ENCODE measurements at places on chromosomes 5 and 9.

DNA sequence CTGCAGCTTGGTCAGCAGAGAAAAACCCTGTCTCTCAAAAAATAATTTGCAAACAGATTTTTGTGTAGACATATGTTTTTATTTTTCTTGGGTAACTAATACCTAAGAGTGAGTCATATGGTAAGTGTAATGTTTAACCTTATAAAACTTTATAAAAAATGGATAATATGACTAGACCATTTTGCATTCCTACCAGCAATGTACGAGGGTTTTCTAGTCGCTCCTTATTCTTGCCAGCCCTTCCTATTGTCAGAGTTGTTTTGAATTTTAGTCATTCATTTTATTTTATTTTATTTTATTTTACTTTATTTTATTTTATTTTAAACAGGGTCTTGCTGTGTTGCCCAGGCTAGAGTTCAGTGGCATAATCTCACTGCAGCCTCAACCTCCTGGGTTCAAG, 37.8 kb downstream of the RABGAP1 start:
- no peak for DNase-seq

GRCh38 chr5:96329289-96329688, 103.8 kb downstream of the PCSK1 start:
- no peak for DNase-seq

- DNase-seq, result no peak
Observed at GRCh38 chr9:102185371-102185770, 446.9 kb upstream of the GRIN3A start.

- DNase-seq, result no peak
Observed at GRCh38 chr5:6248132-6248531, 130.2 kb downstream of the MED10 start.

DNA sequence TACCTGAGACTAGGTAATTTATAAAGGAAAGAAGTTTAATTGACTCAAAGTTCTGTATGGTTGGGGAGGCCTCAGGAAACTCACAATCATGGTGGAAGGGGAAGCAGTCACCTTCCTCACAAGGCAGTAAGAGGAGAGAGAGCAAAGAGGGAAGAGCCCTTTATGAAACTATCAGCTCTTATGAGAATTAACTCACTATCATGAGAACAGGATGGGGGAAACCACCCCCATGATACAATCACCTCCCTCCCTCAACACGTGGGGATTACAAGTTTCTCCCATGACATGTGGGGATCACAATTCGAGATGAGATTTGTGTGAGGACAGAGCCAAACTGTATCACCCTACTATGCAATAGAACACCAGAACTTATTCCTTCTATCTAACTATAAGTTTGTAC, 27.9 kb downstream of the CD274 start:
- DNase-seq, result no peak

DNA sequence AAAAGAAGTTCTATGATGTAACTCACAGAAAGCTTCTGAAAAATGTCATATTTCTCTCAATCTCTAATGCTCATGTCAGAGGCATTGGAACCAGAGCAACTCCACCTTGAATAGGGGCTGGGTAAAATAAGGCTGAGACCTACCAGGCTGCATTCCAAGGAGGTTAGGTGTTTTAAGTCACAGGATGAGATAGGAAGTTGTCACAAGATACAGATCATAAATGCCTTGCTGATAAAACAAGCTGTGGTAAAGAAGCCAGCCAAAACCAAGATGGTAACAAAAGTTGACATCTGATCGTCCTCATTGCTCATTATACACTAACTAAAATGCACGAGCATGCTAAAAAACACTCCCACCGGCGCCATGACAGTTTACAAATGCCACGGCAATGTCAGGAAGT, 411.1 kb upstream of the GRIA1 start:
- no peak for DNase-seq

GRCh38 chr5:175485631-175486030, 7.3 kb downstream of the SFXN1 start:
- DNase-seq, result no peak

GRCh38 chr9:109888695-109889094, 108.7 kb downstream of the PALM2AKAP2 start:
- DNase-seq, result no peak

- no peak for DNase-seq
Observed at GRCh38 chr5:139638090-139638735, 9.9 kb upstream of the CXXC5 start.

DNA sequence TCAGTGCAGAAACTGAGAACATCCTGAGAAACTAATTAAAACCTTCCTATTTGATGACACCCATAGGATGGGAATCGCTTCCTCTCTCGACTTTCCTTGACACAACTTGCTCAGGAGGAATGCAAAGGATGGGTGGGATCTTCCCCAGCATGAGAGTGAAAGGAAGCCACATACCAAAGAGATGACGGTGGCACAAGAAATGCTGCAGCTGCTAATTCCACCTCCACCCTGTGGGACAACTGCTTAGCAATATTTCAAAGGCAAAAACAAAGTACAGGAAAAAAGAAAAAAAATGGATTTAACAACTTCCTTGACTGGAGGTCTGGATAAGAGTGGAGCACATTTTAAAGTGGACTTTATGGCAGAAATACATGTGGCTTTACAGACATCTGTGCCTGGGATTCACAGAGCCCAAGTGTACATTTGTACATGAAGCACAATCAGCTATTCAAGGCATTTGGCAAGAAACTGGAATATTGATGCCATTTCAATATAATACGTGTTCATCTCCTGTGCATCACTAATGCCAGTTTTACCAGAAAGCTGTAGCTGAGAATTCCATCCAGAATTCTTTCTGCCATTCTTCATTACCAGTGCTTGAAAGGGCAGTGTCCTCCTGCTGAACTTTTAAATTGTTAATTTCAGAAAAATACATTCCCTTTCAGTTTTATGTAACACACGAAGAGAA, 359.2 kb upstream of the ACTBL2 start:
- DNase-seq, result no peak

- DNase-seq, result no peak
Observed at GRCh38 chr9:37339923-37340322, 82.6 kb upstream of the GRHPR start.

GRCh38 chr9:123778232-123778902, 151.6 kb downstream of the DENND1A start:
- no peak for DNase-seq

- DNase-seq, result no peak
Observed at GRCh38 chr9:136059851-136060670, 35.0 kb downstream of the NACC2 start.

DNA sequence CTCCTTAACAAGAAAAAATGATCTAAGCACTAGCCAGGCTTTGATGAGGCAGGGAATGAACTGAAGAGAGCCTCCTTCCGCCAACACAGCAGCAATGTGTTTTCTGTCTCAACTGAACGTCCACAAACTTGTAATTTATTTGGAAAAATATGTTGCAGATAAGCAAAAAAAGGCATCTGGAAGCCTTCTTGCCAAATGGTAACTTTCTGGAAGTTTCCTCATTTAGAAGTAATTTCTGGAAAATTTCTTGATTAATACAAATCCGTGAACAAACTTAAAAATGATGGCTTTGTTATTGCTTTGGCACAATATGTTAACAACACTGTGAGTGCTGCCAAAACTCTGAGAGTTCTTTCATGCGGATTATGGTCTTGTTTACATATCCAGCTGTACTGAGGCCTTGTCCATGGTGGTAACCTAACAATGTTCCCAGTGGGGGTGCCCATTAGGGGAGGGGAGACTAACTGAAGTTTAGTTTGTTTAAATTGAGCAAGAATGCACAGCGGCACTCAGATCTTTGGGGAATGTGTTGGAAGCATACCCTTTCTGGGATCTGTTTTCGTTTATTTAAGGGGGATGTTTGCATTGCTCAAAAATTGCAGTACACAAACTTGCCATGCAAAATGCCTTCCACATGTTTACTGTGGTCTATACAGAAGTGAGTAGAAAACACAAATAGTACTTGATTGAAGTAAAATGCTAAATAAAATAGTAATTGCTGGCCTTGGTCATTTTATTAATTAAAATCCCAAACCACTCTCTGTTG, 334.7 kb downstream of the NR2F1-AS1 start:
- no peak for DNase-seq

DNA sequence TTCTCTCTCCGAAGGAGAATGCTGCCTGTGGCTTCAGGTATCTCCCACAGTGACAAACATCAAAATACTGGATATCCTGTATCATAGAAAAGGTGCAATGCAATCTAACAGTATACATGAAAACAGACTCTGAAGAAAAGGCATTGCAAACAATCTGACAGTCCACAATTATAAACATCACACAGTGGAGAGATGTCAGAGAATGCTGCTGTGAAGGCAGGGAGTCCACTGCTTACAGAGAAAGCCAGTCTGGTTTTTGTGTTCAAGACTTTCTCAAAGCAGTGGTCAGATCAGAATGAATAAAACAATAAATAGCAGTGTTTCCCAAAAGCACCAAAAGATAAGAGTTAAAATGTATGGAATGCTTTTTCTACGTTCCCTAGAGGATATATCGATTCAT, 28.7 kb downstream of the TTC23L start:
- no peak for DNase-seq

- DNase-seq, result no peak
Observed at GRCh38 chr5:4929092-4929655, 211.0 kb upstream of the ADAMTS16 start.

DNA sequence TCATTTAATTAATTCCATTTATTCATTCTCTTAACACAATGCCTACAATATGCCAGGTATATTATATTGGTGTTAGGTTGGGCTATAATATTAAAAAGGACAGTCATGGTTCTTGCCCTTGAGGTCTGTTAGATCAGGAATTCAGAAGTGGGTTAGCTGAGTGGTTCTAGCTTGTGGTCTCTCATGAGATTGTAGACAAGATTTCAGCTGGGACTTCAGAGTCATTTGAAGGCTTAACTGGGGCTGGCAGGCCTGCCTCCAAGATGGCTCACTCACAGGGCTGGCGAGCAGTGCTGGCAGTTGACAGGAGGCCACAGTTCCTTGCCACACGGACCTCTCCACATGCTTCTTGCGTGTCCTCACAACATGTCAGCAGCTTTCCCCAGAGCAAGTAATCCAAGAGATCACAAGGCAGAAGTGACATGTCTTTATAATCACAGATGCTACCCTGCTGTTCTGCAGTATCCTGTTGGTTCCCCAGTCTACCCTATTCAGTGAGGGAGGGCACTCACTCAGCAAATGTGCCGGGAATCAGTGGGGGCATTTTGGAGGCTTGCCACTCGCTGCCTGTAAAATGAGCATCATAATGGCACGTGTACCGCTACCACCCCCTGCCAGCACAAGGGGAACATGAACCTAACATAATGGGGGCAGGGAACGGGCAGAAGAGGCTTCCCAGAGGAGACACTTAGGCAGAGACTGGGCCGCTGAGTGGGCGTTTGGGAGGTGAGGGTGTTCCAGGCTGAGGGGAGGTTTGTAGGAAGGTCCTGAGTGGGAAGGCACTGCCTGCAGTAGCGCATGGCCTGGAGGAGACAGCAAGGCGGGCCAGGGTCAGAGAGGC, 70.0 kb downstream of the EXOSC2 start:
- no peak for DNase-seq

DNA sequence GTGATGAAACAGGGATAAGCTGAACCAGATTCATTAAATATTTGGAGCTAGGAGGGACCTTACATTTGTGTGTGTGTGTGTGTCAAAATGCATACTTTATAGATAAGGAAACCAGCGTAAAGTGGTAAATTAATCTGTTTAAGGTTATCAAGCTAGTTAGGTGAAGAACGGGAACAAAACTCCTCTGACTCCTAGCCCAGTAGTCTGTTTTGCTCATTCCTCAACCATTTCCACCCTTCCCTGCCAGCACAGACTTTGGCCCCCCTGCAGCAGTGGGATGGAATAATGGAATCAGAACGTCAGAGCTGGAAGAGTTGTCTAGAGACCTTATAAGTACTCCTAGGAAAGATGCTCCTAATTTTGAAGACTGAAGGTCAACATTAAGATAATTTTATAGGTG, 6.5 kb downstream of the AGXT2 start:
- DNase-seq, result no peak

GRCh38 chr5:124342027-124342471, 404.4 kb downstream of the ZNF608 start:
- no peak for DNase-seq

Measured in stimulated activated CD4-positive, alpha-beta T cell treated with anti-CD3 and anti-CD28 coated beads, Interleukin-1b, Interleukin-23, amount 100 ng/mL, for 1 hour (primary cell).